ENCODE measurements at places on chromosomes 7 and 10.

DNA sequence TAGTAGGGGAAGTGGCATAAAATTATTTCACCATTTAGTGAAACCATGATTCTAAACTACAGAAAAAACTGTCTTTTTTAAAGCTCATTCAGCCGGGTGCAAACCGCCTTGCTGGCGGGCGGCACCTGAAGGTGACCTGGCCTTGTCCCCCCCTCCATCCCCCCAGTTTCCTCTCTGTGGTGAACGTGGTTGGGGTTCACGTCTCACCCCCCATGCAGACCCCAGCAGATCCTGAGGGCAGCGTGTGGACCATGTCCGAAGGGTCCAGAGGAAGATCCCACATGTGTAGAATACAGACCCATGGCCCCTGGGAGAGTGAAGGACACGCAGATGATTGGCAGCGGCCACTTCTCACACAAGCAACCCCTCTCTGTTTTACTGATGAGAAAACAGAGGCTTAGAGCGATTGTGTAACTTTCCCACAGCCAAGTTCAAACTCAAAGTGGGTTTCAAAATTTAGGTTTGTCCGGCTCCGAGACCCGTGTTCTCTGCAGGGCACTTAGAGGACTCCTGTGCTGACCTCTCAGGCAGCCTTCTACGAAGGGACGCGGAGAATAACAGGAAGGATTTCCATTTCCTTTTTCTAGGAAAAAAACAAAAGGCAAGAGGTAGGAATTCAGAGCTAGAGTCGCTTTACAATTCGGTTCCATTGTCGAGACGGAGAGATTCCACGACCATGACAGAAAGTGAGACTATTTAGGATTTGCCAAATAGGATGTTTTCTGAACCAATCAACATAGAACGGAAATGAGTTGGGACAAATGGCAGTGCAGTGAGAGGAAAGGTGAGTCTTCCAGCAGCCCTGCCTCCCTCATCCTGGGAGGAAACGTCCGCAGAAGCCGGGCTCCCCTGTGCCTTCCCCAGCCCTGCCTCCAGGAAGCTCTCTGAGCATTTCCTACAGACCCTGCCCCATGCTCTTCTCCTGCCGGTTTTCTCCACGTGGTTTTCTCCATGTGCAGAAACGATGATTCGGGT lies 67.6 kb upstream of the PITRM1 start:
- no peak for DNase-seq

GRCh38 chr7:80480566-80480965 lies 31.3 kb downstream of the GNAT3 start:
- no peak for DNase-seq

DNA sequence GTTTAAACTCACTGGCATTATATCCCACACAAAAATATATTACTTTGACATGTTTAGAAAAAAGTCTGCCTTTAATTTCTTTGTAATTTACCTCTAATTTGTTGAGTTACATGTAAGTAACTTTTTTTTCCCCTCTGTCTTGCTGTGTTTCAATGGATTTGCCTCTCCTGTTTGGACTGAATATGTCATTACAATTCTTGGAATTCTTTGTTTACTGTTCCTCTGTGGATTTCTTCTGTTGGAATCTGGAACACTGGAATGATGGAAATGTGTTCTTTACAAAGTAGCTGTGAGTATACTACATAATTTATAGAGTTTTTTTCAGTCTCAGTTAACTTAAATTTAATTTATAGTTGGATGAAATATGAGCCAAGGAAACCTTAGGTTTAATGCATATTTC lies 30.4 kb downstream of the SEPTIN7 start:
- no peak for DNase-seq

GRCh38 chr10:125982260-125982948 lies 86.0 kb downstream of the FANK1 start:
- no peak for DNase-seq

DNA sequence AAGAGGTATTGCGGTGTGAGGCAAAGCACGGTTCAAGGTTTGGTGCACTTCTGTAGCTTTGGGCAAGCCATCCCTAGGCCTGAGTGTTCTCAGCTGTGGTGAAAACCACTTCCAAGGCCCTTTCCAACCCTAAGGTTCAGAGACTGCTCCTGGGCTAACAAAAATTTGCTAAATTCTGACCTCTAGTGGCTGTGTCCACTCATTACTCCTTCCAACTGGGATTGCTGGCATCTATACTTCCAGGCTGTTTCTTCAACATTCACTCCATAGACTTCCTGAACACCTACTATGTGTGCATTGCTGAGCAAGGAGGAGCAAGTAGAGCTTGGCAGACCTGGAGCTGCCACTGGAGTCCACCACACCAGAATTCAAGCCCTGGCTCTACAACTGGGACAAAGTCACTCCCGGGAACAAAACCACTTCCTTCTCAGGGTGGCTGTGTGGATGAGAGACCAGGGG lies 29.3 kb upstream of the SH3PXD2A start:
- DNase-seq, result no peak

DNA sequence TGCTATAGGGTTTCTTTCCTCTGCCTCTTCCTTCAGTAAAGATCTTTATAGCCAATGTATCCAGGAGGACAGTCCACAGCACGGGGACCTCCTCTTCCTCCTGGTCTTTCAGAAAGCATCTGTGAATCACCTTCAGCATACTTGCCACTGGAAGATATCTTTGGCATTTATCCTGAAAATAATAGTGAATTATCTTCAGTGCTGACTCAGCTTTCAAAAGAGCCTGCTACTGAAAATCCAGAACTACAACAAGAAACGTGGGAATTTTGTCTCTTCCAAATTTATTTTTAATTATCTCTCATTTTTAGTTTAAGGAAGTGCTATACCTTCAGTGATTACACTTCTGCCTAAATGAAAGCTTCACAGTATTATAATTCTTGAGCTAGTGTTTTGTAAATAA lies 7.6 kb upstream of the UNC5B start:
- DNase-seq, result no peak

DNA sequence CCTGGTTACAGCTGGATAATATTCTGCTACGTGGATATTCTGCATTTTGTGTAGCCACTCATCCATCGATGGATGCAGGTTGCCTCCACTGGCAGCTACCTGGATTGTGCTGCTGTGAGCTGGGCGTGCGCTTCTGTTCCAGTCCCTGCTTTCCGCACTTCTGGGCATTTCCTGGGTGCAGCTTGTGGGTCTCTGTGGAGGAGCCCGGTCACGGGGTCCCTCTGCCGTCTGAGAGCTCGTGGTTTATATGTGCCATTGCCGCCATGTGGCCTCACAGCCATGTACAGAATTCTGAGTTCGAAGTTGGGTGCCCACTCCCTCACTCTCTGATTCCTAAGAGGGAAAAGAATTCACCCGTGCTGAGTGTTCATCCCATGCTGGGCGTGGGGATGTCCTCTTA lies 38.3 kb downstream of the JAKMIP3 start:
- no peak for DNase-seq

DNA sequence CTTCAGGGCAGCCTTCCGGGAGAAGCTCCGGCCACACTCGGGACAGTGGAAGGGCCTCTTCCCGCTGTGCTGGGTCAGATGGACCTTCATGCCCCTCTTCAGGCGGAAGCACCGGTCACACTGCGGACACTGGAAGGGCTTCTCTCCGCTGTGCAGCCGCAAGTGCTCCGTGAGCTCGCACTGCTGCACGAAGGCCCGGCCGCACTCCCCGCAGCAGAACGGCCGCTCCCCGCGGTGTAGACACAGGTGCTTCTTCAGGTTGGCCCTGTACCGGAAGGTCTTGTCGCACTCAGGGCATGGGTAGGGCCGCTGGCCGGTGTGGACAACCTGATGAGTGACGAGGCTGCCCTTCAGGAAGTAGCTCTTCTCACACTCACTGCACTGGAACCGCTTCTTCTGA lies 14.2 kb upstream of the ZNF786 start:
- DNase-seq, result no peak
